ENCODE measurements at places on chromosomes 12 and 14.

GRCh38 chr12:128684352-128684751 is 139.4 kb downstream of the SLC15A4 start:
- no peak for DNase-seq

GRCh38 chr14:34450542-34450915 is 11.5 kb downstream of the SPTSSA start:
- no peak for DNase-seq

DNA sequence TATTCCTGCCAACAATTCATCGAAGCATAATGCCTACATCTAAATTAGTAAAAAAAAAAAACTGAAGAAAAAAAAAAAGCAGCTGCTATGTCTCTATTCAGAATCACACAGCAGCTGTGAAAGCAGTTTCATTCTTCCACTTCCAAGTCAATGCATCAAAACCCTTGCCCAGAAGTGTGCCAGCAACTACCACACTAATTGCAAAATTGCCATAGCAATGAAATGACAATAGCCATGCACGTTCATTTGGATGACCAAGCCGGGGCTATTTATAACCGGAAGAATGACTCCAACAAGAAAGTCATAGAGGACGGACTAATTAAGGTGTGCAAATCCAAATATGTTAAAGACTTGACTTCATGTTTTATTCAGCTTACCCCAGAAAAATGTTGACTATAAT is 42.5 kb downstream of the SLC2A13 start:
- DNase-seq = no peak

GRCh38 chr12:130709971-130710732 is 5.9 kb downstream of the RIMBP2 start:
- DNase-seq = no peak

GRCh38 chr12:132651444-132652100 is 33.0 kb downstream of the P2RX2 start:
- DNase-seq = no peak

DNA sequence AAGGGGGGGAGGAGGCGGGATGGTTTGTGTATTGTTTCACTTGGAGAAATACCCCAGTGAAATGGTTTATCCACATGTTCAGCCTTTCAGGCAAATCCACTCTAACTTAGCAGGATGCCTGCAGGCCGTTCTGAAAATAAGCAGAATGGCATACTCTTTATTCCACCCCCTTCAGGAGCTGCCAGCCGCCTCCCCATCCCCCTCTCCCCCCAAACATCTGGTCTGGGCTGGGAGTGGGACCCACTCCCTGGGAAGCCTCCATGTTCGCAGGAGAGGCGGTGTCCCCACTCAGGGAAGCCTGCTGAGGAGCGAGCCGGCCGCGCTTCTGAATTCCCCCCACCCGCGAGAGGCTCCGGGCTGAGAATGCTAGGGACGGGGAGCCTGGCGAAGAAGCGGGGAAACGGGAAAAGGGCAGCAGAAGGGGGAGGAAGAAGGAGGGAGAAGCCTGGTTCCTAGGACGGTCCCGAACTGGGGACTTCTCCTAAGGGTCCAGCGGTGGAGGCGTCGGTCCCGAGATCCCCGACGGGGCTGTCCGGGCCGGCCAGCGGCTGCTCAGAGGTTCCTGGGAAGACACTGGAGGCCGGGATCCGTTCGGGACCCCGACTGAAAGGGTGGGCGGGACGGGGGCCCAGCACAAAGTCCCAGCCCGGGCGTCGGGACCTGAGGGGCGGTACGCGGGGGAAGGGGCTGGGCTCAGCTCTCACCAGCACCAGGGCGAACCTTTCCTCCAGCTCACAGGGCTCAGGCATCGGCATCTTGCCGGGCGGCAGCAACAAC is 666 bp downstream of the FMNL3 start:
- DNase-seq = peak; percentile 57

DNA sequence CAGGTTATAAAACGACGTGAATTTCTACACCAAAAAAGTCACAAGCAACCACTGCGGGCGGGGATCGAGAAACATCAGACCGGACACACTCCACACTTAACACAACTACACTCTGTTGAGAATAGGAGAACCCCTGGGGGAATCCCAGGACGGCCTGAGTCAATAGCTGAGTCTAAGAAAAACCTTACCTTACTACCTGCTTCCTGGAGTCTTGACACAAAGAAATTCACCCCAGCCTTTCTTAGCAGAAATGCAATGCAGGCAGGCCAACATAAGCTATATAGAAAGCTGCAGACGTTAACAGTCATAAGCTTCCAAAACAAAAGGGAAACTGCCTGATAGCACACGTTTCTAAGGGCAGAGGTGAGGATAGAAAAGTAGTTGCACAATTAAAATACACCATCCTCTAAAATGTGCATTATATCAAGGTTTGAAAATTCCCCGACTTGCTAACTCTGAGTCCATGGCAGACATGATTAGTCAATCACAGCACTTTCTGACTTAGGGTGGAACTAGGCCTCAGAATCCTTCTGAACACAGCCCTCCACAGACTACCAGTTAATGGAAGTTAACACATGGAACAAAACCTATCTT is 68.0 kb downstream of the CCDC88C start:
- no peak for DNase-seq

GRCh38 chr12:121908702-121909101 is 9.7 kb upstream of the CFAP251 start:
- no peak for DNase-seq

DNA sequence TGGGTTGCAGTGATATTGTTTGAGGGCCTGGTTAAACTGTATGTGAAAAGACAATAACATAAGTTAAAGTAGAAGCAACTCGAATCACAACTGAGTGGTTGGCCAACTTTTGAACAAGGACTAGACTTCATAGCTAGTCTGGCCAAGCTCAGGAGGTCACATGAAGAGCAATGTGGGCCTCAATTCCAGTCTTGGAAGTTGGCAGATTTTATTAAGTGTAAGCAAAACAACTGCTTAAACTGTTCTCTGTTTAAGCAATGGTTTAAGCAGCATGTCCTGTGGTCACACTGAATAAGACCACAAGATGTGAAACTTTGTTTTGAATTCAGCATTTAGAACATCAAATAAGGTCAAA is 100.4 kb downstream of the TMTC3 start:
- DNase-seq = no peak

DNA sequence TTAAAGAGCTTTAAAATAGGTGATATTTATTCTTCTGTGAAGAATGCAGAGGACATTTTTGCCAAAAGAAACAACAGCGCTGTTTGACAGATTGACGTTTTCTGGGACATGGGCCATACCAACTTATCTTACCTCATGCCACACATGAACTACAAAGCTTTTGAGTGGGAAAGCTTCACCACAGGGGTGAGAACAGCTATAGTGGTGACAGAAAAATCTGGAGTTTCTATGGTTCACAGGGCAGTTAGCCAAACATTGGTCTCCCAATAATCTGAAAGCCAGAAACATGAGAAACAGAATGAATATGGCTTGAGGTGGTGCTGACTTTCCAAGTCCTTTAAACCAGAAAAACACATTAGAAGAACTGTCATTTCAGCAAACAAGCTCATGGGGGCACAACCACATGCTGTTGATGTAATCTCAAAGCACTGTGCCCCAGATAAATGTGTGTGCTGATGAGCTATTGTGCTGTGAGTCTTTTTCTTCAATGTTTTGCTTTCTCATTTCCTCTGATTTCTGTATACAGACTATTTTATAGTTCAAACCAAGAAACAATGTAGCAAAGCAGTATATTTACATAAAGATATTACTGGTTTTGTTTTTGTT is 905.4 kb downstream of the SLC16A7 start:
- DNase-seq = no peak

GRCh38 chr12:4817880-4818279 is 91.8 kb upstream of the KCNA1 start:
- no peak for DNase-seq

GRCh38 chr12:4412465-4412864 is 33.0 kb upstream of the FGF23 start:
- no peak for DNase-seq

DNA sequence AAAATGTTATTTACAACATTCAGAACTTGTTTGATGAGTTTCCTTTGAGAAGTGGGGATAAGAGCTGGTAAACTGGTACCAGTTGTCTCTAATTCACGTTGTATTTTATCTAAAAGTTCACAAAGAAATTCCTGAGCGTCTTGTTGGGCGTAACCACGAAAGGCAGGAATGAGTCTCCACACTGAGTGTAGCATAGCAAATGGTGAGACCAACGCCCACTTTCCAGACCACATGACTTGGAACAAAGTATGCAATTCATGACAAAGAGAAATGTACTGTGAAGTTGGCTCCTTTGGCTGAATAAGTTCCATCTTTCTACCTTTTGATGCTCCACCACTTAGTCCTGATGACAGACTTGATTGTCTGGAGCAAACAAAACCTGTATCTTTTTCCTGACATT is 18.4 kb downstream of the USP44 start:
- no peak for DNase-seq

- no peak for DNase-seq
Observed at GRCh38 chr12:73902260-73902659, 635.4 kb upstream of the ATXN7L3B start.

- no peak for DNase-seq
Observed at GRCh38 chr12:116794725-116795124, 56.6 kb downstream of the RNFT2 start.

- no peak for DNase-seq
Observed at GRCh38 chr12:122544537-122544936, 17.5 kb downstream of the KNTC1 start.

GRCh38 chr12:13627536-13627935 is 353.9 kb downstream of the GRIN2B start:
- DNase-seq = no peak

GRCh38 chr12:54684636-54685630 is 36.8 kb upstream of the DCD start:
- DNase-seq = no peak

GRCh38 chr12:132287391-132288238 is 41.8 kb downstream of the GALNT9 start:
- no peak for DNase-seq

DNA sequence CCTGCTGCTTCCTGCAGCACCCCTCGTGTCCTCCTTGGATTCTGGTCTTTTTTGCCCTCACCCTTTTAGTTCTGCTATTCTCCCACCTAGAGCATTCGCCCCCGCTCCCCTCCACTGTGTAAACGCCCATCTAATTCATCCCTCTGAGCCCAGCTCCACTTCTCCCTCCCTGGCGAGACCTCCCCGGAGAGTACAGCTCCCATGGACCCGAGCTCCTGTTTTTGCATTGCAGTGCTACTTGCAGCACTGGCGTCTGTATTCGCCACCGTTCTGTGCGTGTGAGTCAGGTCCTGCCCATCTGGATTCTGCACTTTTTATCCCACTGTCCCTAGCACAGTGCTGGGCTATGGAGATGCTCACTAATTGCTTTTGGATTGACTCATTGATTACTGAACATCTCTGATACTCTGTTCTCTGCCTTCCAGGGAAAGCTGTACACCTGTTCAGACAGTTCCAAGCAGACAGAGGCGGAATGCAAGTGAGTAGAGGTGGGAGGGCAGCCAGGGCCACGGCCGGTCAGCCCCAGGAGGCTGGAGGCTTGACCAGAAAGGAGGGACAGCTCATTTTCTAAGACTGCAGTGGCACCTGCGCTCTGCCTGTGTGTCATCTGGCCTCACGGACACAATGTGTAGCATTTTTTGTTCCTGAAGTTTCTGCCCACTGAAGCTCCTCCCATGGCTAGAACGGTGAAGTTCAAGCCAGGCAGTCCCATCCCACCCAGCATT is 188.4 kb upstream of the FKBP4 start:
- no peak for DNase-seq

- DNase-seq = peak; percentile 85
Observed at GRCh38 chr12:106136263-106136662, 2.5 kb downstream of the NUAK1 start.

DNA sequence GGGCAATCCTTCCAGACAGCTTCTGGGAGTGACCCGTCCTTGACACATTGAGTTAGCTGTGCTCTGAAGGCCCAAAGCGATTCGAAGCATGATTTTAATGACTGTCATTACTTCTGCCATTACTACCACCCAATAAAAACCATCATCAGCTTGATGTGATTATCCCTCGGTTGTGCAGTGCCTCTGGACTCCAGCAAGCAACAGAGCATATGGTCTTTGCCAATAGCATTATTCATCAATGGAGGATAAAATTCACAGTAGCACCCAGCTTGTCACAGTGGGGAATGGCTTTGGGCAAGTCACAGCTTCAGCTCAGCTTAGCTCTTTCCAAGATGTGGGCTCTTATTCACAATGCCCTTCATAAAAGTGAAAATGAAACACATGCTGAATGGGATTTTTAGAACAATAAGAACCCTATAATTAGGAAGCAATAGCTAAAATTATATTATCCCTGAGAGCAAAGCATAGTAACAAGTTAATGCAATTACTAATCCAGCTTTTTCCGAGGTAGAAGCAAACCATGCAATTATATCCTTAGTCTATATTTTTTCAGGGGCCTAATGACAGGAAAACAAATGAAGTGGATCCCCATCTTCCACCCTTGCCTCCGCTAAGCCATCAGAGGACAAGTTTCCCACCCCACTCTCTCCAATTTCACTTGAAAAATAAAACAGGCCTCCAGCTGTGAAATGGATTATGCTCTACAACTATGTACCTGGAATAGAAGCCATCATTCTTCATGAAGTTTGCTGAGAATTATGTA is 163.0 kb upstream of the EEA1 start:
- no peak for DNase-seq

- DNase-seq = no peak
Observed at GRCh38 chr14:93789228-93790130, 1.2 kb upstream of the PRIMA1 start.

- no peak for DNase-seq
Observed at GRCh38 chr14:70077720-70078119, 111.0 kb downstream of the SLC8A3 start.

- no peak for DNase-seq
Observed at GRCh38 chr14:102913341-102914211, 8.9 kb upstream of the AMN start.

DNA sequence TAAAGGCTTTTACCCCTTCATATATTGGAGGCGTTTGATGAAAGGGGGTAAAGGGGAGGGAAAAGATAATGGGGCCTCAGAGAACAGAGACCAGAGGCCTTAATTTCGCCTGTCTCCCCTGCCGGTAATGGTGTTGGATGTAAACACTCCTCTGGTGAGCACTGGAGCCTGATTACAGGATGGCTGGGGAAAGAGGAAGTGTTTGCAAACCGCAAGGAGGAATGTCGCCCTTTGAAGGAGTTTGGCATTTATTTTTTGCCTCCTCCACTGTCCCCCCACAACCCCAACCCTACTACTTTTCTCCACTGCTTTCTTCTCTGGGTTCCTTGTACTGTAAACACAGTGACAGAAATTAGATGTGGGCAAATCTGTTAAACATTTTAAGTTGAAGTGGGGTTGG is 211.9 kb upstream of the TBX3 start:
- DNase-seq = no peak

DNA sequence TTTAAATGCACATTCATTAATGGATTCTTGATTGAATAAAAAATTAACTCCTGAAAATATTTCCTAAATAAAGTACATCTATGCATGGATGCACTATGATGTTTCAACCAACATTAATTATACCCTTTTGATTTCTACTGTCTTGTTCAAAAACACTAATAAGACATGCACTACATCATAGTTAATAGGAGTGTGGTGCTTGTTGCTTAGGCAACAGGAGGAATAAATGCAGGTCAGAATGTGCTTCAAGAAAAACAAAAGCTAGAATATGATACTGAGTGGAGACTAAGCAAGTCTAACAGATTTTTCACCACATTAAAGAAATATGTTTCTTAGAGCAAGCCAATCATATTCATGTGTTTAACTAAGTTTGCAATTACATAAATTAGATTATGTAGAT is 495.8 kb upstream of the GARIN6 start:
- DNase-seq = no peak
